Upper lobe of right lung (tissue), 1 donor: ENCODE measurements at places on chromosomes 4 and X.

DNA sequence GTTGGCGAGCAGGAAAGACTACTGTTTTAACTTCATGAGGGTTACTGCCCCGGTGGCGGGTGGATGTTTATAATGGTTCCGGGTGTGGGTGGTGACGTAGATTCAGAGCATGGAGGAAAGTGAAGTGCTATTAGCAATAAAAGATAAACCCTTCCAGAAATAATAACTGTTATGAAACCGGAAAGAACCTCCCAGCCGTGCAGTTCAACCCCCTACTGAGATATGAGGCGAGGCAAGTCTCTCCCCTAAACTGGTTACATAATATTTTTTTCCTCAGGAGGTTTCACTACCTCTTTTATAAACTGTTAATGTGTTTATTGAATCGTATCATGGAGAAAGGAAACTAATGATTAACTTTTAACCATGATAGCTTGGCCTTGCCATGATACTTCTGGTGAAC lies 33.9 kb upstream of the STIM2 start:
- no peaks in the 10 kb centered on the region for H3K27me3 ChIP-seq
- H3K4me1 ChIP-seq: peaks cover 15% of the 10 kb centered on the region
- H3K4me3 ChIP-seq: no peak overlapping the region
- H3K27ac ChIP-seq: peak overlapping the region; percentile 4
- H3K36me3 ChIP-seq: no peaks in the 10 kb centered on the region

DNA sequence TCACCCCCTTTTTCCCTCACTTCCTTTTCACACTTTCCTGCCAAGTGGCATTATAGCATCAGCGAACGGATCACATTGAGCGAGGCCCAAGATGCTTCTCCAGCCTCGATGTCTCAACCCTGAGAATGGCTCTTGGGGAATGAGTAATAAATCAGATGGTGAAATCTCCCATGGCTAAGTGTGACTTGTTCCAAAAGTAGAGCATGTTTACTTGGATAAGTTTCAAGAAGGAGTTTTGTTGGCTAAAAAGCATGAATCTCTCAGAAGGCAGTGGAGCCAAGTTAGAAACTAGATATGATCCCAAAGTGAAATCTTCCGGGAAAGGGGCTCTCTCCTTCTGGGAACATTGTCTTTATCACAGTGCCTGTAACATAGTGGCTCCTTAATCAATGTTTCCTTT lies 316.3 kb downstream of the CAMK2D start:
- no peak for DNase-seq
- peak overlapping the region; percentile 7 for H3K27ac ChIP-seq
- no peaks in the 10 kb centered on the region for H3K27me3 ChIP-seq
- H3K4me1 ChIP-seq: peaks cover 21% of the 10 kb centered on the region
- no peak overlapping the region for H3K4me3 ChIP-seq

DNA sequence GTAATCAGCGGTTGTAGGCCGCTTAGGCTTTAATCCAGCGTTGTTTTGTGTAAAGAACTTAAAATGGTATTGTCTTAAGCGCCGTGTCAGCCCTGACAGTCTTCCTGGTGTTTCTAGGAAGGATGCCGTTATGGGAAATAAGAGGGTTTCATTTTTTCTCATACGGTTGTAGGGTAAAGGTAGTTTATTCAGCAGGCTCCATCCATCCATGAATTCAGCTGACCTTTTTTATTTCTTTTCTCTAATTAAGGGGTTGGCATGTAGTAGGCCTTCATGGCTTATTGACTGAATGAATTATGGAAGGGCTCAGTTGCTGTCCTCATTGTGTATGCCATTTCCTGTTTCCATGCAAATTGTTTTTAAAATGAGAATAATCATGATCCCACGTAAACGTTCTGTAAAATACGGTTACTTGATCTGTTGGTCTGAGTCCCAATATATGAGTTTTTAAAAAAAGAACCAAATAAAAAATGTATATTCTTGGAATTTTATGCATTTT lies 693 bp downstream of the OCIAD1 start:
- no peak for DNase-seq
- peak overlapping the region; percentile 94 for H3K27ac ChIP-seq
- peaks cover 20% of the 10 kb centered on the region for H3K4me1 ChIP-seq
- H3K4me3 ChIP-seq: peak overlapping the region; percentile 90
- no peaks in the 10 kb centered on the region for H3K27me3 ChIP-seq

- H3K27me3 ChIP-seq: no peaks in the 10 kb centered on the region
- no peak for DNase-seq
- H3K27ac ChIP-seq: no peak overlapping the region
- H3K4me1 ChIP-seq: no peaks in the 10 kb centered on the region
Measured at GRCh38 chrX:111402344-111402743, 9.6 kb downstream of the DCX start.

DNA sequence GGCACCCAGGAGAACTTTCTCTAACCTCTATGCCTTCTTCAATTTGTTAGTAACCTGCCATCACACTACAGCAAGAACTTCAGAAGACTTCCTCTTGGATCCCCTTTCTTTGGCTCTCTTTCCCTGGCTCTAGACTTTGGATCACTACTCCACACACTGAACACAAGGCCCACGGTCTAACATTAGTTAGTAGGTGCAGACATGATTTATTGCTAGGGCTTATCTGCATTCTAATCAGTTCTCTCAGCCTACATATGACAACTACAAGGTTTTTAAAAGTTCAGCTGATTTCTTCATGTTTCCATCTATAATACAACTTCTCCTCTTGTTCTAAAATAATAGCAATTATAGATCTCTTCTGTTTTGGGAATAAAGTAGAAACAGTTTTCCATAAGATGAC lies 209.1 kb upstream of the ANXA10 start:
- H3K27me3 ChIP-seq: no peaks in the 10 kb centered on the region
- DNase-seq: no peak
- no peaks in the 10 kb centered on the region for H3K36me3 ChIP-seq
- no peaks in the 10 kb centered on the region for H3K4me1 ChIP-seq

DNA sequence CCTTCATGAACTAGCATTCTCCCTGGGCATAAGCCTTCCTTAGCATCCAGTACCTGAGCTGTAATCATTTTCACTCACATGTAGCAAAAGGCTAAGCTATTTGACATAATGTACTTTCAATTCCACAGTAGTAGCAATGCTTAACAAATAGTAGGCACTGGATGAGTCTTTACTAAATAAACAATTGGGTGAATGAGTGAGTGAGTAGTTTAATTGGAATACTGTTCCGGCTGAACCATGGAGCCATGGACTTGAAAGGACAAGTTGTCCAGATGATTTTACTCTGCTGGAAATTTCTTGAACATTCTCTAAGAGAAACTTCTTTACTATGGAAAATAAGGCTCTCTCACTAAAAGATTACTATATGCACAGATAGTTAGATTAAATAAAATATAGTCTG lies 159.3 kb downstream of the FAM47B start:
- H3K27ac ChIP-seq: no peak overlapping the region
- no peaks in the 10 kb centered on the region for H3K36me3 ChIP-seq
- no peaks in the 10 kb centered on the region for H3K4me1 ChIP-seq
- H3K27me3 ChIP-seq: no peaks in the 10 kb centered on the region

GRCh38 chr4:7388627-7389026 lies 46.1 kb downstream of the PSAPL1 start:
- DNase-seq: no peak
- H3K27me3 ChIP-seq: no peaks in the 10 kb centered on the region
- H3K4me3 ChIP-seq: no peak overlapping the region
- H3K36me3 ChIP-seq: no peaks in the 10 kb centered on the region

DNA sequence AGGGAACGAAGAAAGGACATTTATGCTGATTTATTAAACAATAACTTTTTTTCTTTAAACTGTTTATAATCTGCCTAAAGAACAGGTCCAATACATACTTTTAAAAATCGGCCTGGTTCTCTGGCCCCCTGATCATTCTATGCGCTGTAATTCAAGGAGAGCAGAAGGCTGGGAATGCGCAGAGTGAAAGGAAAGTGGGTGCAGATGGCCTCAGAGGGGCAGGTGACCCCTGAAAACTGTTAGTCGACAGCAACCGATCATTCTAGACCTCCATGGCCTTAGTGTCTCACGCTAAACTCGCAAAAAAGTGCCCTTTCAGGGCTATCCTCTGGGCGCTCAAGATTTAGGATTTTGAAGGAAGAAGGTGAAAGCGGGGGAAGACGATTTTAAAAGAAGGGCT lies 2.2 kb downstream of the PDE5A start:
- peaks cover 4% of the 10 kb centered on the region for H3K4me1 ChIP-seq
- H3K27me3 ChIP-seq: peaks cover 4% of the 10 kb centered on the region
- no peaks in the 10 kb centered on the region for H3K36me3 ChIP-seq
- peak overlapping the region; percentile 80 for H3K4me3 ChIP-seq

GRCh38 chr4:65217179-65217578 lies 453.1 kb downstream of the EPHA5 start:
- H3K36me3 ChIP-seq: no peaks in the 10 kb centered on the region
- H3K4me1 ChIP-seq: no peaks in the 10 kb centered on the region
- H3K27me3 ChIP-seq: no peaks in the 10 kb centered on the region
- no peak overlapping the region for H3K27ac ChIP-seq
- H3K4me3 ChIP-seq: no peak overlapping the region
- DNase-seq: no peak
